NCI-H1417 treated with DMSO at 0.1 percent for 48 hours (cell line): ENCODE measurements at places on chromosomes 3 and 15.

DNA sequence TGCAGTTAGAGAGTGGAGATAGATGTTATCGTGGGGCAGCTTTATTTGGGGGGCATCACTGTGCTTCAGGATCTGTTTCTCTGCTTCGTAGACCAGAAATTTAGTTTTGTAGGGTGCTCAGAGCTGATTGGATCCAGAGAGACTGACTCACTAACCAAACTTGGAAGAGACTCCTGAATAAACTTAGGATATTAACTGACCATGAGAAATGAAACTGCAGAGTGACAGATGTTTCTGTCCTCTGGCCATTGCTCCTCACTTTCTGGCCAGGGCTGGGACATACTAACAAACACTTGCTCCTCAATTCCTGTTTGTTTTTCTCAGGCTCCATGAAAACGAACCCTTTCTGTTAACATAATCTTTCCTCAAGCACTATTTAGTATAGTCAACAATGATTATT lies 4.3 kb downstream of the ZNF592 start:
- no peak for DNase-seq

DNA sequence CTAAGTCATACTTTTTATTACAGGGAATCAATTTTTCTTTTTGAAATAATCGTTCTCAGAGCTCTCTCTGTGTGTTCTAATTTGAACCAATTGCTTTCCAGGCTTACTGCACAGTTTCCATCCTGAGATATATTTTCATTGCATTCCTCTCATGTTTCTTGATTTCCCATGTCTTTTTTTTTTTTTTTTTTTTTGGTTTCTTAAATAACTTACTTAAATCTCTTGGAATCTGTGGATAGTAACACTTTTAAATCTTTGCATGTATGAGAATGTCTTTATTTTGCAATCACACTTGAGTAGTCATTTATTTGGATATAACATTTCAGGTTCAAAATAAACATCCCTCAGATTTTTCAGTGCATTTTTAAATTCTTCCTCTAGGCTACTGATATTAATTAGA lies 14.5 kb upstream of the ABTB1 start:
- no peak for DNase-seq

DNA sequence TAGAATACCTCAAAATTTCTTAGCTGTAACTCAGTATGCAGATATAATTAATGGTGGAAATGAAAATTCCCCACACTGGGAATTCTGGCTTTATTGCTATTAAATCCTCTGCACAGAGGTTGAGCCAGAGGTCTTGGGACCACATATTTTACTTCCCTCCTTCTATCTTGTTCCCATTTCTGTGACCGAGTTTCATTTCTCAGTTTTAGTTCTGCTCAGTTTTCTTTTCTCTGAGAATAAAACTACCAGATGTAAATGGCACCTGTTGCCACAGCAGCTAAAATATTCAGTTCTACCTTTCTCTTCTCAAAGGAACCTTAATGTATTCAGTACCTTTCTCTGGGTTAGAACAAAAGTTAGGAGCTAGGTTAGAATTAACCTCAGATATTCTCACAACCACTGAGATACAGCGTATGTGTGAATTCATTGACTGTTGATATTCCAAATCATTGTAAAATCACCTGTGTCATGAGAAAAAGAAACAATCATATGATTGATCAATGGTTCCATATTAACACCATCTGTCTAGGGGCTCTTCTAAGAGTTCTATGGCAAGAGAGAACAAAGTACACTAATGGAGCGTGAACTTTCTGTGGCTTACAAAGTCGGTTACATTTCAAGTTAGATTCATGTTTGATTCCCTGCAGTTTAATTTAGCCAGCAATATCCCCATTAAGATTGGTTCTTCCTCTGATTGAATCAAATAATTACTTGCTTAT lies 374.1 kb downstream of the EFHB start:
- no peak for DNase-seq

DNA sequence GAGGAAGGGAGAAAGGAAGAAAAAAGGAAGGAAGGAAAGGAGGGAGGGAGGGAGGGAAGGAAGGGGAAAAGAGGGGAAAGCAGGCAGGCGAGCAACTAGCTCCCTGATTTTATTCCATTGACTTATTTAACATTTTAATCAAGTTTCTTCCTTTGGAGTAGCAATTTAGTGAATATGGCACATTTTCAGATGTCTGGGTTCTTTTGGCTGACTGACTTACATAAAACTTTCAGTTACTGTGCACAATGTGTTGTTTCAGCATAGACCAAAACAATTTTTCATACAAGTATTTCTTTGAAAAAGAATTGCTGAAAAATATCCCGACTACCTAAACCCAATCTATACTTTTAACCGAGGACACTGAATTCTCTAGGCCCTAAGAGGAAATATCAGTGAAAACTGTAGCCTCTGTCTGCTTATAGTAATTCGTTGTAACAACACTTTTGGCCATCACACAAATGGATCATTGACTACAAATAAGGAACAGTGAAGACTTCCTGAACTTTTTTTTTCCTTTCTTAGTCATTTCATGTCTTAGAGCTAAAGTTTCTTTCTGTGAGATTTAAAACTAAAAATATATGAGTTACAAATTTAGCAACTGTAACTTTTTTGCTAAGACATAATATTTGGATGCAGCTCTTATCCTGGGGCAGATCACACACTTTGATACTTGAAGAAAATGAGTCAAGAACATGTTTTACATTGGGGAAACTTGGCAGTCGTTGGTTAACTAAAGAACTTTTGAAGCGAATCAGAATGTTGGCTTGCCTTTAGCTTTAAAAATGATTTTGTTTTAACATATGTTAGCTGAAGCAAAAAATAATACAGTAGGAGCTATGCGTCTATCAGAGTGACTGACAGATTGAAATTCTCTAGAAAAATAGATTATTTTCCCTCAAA lies 79.6 kb downstream of the SOX2 start:
- DNase-seq, result no peak

GRCh38 chr3:140832883-140833282 lies 108.8 kb upstream of the SLC25A36 start:
- DNase-seq, result no peak

DNA sequence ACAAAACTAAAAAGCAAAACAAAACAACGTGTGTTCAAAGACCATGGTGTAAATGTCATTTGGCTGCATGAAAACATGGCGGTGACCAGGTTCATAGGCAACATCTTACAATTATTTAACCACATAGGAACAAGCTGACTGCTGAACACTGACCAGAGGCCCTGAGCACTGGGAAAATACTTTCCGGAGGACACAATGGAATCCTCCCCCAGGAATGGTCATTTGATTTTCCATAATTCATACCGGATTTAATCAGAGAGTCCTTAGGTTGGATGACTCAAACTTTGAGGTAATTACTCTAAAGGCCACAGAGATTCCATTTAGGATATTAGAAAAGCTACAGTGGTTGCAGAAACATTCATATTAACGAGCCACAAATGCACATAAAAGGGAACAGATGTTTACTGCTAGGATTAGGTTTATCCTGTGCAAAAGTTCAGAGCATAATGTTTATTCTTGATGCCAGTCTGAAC lies 254.7 kb downstream of the NR1D2 start:
- no peak for DNase-seq

- no peak for DNase-seq
Measured at GRCh38 chr3:141754032-141754431, 9.2 kb upstream of the GRK7 start.

GRCh38 chr3:194584320-194584776 lies 48.9 kb downstream of the TMEM44 start:
- no peak for DNase-seq

DNA sequence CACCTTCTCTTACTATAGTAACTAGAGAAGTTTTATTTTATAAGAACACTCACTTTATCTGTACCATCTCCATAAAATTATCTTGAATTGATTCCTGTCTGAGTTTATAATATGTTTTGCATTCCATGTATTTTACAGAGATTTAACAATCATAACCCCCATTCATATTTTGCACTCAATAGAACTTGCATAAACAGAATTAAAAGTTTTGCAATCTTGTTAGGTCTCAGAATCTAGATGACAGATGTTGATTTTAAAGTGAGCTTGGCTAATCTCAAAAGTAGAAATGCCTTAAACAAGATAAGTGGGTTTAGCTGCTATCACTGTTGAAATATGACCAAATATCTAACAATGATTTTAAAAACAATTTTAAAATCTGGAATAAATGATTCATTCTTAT lies 107.9 kb upstream of the EPHA6 start:
- DNase-seq, result no peak

DNA sequence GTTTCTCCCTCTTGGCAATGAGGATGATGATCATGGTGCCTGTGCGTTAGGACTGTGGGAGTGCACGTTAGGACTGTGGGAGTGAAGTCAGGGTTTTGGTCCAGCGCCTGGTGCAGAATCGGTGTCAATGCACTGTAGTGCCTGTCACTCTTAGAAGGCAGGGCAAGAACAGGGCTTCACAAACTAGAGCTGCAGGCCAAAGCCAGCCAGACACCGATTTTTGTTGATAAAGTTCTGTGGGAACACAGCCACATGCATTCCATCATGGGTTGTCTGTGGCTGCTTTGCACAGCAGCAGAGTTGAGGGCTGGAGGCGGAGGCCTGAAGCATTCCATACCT lies 32.6 kb upstream of the NR2C2 start:
- no peak for DNase-seq

DNA sequence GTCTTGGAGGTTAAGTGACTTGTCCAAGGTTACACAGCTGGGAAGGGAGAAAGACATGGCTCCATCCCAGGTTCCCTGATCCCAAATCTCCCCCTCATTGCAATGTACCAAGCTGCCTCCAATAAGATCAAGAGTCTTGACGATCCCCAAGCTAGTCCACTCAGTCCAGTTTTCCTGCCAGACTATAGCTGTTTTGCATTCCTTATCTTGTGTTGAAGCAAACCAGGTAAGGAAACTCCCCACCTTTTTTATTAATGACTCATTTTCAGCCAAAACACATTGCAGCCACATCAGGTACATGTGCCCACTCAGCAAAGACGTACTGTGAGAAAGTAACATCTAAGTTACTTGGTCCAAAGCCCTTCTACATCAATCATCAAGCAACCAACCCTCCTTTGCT lies 41.9 kb downstream of the LIPC start:
- no peak for DNase-seq

GRCh38 chr15:52309154-52309548 lies 13.5 kb upstream of the MYO5C start:
- DNase-seq, result no peak

- no peak for DNase-seq
Measured at GRCh38 chr3:88141458-88142083, 8.2 kb upstream of the C3orf38 start.

GRCh38 chr3:186806089-186807055 lies at the start of gene RFC4:
TSS of gene RFC4 (minus strand) at chr3:186806482. CDS start at chr3:186804713, 1,769 bp downstream.
- DNase-seq, result peak; percentile 55

- no peak for DNase-seq
Measured at GRCh38 chr15:101504866-101505609, 15.5 kb upstream of the PCSK6 start.

- no peak for DNase-seq
Measured at GRCh38 chr3:122064326-122064725, 9.2 kb downstream of the CD86 start.

DNA sequence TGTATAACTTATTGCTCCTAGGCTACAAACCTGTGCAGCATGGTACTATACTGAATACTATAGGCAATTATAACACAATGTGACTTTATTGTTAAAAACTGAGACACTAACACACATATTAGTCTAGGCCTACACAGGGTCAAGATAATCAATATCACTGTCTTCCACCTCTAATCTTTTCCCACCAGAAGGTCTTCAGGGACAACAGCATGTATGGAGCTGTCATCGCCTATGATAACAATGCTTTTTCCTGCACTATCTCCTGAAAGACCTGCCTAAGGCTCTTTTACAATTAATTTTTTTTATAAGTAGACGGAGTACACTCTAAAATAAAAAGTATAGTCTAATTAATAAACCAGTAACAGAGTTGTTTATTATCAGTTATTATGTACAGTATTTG lies 60.9 kb downstream of the LRRC28 start:
- no peak for DNase-seq

- DNase-seq, result no peak
Measured at GRCh38 chr3:150385296-150386242, 22.5 kb upstream of the TSC22D2 start.

GRCh38 chr3:16378920-16379319 lies 113.9 kb downstream of the OXNAD1 start:
- DNase-seq, result no peak

GRCh38 chr3:191362037-191362436 lies 31.7 kb upstream of the UTS2B start:
- no peak for DNase-seq

GRCh38 chr15:36589971-36590370 lies 10.5 kb downstream of the CDIN1 start:
- DNase-seq, result no peak

GRCh38 chr3:71244826-71245488 lies 338.6 kb downstream of the FOXP1 start:
- DNase-seq, result no peak

GRCh38 chr3:111068574-111068973 lies 3.0 kb upstream of the NECTIN3 start:
- DNase-seq, result no peak

- no peak for DNase-seq
Measured at GRCh38 chr3:66029443-66029842, 9.3 kb downstream of the MAGI1 start.

- DNase-seq, result no peak
Measured at GRCh38 chr3:173479301-173479700, 81.8 kb downstream of the NLGN1 start.
